ENCODE measurements at places on chromosomes 2 and 18.
A peak's percentile ranks its signal among the peaks of the same experiment; 100 is the strongest.

DNA sequence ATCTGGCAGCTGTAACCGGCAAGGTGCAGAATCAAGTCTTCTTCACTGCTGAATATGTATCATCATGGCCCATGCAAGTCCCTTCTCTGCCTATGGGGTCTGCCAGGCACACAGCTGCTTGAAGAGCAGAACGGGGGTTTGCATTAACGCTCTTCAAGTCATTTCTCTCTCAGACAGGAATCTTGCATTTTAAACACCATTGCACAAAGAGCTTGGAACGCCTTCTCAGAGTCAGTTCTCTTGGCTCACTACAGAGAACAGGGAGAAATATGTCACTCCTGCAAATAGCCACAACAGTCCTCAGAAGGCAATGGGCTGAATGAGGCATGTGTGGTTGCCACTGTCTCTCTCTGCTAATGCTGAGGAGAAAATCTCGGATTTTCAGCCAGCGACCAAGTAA, 2173.5 kb upstream of the PIK3C3 start:
- DNase-seq, result no peak

DNA sequence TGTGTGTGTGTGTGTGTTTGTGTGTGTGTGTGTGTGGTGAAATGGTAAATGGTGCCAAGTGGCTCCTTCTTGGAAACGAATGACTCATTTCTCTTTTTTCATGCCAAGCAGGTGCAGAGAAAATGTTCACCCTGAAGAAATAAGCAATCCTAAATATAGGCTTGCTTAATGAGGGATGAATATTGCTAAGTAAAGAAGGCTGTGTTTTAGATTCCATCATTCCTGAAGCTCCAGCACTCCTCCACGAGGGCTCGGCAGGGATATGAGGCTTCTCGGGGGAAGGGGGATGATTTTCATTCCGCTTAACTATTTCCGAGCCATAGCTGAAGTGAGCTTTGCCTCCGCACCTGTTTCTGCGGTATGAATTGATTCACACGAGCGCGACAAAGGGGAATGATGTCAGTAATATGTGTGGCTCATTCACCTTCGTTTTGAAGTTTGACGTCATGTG, 72.9 kb downstream of the TSN start:
- peak; percentile 1 for DNase-seq

- DNase-seq, result no peak
These were observed 146.3 kb downstream of the ATL2 start for GRCh38 chr2:38230756-38231155.

GRCh38 chr18:7367336-7367735, 136.4 kb downstream of the LRRC30 start:
- no peak for DNase-seq

GRCh38 chr2:165149439-165149838, 54.4 kb downstream of the SCN3A start:
- no peak for DNase-seq

GRCh38 chr2:107775791-107776190, 50.9 kb upstream of the RGPD4 start:
- no peak for DNase-seq

GRCh38 chr2:222796413-222797103, 64.3 kb upstream of the ACSL3 start:
- peak; percentile 25 for DNase-seq

DNA sequence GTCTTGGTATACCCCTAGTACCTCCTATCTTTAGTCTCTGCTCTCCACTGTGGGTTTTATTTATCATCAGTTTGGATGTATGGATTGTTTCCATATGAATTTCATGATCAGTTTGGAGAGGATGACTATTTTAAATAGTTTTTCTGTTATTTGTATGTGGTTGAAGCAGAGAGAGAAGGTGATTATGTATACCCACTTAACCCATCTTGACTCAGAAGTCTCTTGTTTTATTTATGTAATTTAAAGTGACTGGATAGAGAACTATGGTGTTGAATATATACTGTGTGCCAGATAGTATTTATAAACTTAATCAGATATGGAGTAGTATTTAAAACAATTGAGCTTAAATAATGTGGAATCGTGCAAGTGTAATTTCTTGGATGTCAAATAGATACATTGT, 39.9 kb downstream of the SMAD4 start:
- no peak for DNase-seq

GRCh38 chr2:182103526-182103925, 117.9 kb downstream of the PPP1R1C start:
- no peak for DNase-seq

DNA sequence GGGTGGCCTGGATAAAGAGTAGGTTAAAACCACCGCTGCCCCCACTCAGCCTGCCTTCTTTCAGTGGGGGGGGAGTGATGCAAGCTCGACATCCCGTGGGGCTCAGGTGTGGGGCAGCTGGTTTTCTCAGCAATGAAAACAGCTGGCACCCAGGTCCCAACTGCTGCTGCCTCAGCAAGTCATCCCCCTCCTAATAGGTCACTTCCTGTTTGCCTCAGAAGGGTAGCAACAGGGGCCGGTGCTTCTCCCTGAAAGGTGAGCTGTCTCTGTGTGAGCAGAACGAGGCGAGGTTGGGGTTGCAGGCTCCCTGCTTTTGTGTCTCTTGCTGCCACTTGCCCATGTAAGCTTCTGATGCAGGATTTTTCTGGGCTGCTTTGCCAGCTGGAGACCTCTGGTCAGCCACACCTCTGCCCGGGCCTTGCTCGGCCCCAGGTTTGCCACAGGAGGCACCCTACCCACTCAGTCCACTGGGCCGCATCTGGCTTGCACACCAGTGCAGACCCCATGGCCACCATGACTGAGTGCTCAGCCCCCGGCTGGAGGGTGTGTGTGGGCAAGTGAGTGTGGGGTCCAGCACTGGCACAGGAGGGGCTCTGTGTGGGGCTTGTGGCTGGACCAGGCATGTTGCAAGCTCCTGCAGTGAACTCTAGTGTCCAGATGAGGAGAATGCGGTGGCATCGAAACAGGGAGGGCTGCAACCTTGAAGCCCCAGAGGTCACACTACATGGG, 11.5 kb upstream of the ASB1 start:
- no peak for DNase-seq

DNA sequence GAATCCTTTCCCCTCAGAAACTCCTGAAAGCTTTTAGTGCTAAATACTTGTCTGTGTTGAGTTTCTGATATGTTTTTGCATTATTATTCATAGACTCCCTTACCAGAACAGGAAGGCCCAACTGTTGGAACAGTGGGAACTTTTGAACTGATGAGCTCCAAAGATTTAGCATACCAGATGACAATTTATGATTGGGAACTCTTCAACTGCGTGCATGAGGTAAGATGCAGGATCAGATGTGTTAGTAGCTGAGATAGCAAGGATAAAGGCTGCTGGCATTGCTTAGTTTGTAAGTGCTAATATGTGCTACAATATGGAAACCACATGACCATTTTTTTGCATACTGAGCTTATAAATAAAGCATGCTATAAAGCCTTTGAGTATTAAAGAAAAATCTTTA, 49.2 kb upstream of the MAP3K20 start:
- DNase-seq, result no peak

GRCh38 chr2:109397893-109398292, 215.9 kb downstream of the SEPTIN10 start:
- DNase-seq, result no peak

DNA sequence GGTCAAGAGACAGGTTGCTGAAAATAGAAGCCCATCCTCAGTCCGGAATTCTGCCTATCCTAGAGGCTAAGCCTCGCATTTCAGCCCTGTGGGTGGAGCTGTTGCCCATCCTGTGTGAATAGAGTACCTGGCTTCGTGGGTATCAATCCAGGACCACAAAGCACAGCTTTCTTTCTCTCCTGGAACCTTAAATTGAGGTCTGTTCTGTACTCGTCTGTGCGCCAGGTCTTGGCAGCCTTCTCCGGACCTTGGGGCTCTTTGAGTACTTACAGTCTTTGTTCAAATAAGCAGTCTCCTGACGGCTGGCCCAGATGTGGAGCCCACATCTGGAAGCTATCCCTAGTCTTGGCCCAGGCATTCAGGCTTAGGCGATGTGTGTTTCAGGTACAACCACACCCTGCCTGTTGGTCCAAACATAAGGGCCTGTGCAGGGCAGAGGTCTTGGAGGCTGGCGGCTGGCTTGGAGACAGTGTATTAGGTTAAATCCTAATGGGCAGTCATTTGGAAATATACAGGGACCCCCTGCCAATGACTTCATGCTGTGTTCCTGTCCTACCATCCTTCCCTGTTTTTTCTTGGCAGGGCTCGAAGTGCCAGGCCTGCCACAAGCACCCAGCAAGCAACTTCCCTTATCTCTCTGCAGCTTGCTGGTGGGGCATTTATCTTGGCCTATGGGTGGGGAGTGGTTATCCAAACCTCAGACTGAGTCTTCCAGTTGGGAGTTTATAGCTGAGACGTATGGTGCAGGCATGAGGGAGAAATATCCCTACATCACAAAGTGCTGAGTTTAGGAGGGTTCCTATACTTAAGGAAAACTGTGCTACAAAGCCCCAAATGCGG, 294.1 kb downstream of the BCL2 start:
- DNase-seq, result no peak

DNA sequence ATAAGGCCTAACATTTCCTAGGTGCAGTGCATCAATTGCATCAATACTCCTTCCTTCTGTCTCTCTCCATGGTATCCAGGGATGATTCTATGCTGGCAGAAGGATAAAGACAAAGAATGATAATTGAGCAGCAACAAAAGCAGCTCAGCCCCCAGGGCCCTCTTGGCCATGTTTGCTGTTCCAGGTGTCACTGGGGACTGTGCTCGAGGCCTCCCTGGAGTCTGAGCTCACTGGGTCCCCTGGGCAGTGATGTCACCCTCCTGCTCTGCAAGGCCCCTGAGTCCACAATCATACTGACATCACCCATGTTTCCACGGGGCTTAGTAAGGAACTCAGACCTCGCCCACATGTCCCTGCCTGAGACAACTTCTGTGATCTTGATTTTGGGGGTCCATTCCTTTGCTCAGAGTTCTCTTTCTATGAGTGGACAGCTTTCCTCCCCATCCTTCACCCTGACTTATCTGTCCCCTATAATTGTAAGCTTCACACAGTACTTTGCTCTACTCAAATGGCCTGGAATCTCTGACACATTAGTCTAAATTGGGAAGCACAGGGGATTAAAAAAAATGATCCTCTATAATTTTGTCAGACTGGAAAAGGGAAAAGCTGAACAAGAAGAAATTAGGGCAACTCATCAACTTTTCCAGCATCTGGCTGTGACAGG, 15.8 kb upstream of the EXOC6B start:
- DNase-seq, result no peak
